Stimulated activated naive CD4-positive, alpha-beta T cell (primary cell): ENCODE measurements at places on chromosomes 2 and 18.

- no peak for DNase-seq
Observed at GRCh38 chr18:10798727-10799550, 273.1 kb downstream of the NAPG start.

- no peak for DNase-seq
Observed at GRCh38 chr2:106789185-106789584, 96.8 kb downstream of the ST6GAL2 start.

DNA sequence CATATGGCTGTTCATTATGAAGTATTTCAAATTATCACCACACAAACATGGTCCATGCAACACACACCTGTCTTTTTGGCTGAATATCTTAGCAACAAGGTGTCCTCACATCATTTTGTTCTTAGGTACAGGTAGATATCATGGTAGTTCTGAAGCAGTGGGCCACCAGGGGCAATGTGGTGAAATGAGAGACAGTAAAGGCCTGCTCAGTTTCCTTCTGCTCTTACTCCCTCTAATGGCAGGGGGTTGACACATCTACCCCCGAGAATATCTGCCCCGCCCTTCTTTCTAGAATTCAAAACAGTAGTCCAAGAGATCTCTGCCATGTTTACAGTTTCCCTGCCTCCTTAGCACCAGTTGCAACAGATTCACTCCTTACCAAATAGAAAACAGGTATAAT is 147.0 kb upstream of the KLHL14 start:
- no peak for DNase-seq

DNA sequence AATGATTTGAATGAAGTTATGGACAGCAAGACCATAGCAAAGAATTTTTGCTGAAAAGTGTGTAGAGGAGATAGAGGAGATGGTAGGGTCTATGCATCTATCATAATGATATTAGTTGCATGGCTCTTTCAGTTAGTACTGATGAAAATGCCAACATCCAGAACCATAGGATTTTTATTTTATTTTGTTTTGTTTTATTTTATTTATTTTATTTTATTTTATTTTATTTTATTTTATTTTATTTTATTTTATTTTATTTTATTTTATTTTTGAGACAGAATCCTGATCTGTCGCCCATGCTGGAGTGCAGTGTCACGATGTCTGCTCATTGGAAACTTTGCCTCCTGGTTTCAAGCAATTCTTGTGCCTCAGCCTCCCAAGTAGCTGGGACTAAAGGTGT is 1021.1 kb upstream of the ZEB2 start:
- no peak for DNase-seq
